ENCODE measurements at places on chromosomes 13 and 19. TPM values are rescaled to one million over a fixed set of nuclear protein-coding genes. Genes with fewer than 3 reads are reported as not detected.
A peak's percentile ranks its signal among the peaks of the same experiment; 100 is the strongest.

The LMTK3 gene
- total RNA-seq, result 10.7 TPM

The TMEM145 gene
- 0.95 TPM for total RNA-seq

- H3K4me1 ChIP-seq, result no peaks in the 10 kb centered on the region
- no peak overlapping the region for H3K4me3 ChIP-seq
- no peaks in the 10 kb centered on the region for H3K36me3 ChIP-seq
- H3K27ac ChIP-seq, result no peak overlapping the region
- H3K27me3 ChIP-seq, result peaks cover 3% of the 10 kb centered on the region
Observed at GRCh38 chr19:50648659-50649058, 586 bp upstream of the C19orf81 start.

DNA sequence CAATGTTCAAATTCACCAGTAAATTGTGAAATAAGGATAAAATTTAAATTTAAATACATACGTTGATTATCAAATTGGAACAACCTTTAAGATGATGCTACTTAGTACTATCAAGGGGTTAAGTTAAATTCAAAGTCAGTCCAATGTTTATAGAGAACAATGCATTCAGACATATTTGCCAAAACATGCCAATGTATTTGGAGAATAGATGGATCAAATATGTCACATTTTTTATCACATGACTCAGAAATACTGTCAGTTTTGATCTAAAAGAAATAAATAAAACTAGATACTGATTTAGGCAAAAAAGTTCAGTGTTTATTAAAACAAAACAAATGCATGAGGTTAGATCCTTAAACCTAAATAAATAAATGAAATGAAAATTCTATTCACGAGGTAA, 281.2 kb downstream of the SLITRK5 start:
- H3K27ac ChIP-seq, result no peak overlapping the region
- no peak for DNase-seq
- H3K4me1 ChIP-seq, result no peaks in the 10 kb centered on the region
- H3K4me3 ChIP-seq, result no peak overlapping the region
- no peaks in the 10 kb centered on the region for H3K36me3 ChIP-seq

DNA sequence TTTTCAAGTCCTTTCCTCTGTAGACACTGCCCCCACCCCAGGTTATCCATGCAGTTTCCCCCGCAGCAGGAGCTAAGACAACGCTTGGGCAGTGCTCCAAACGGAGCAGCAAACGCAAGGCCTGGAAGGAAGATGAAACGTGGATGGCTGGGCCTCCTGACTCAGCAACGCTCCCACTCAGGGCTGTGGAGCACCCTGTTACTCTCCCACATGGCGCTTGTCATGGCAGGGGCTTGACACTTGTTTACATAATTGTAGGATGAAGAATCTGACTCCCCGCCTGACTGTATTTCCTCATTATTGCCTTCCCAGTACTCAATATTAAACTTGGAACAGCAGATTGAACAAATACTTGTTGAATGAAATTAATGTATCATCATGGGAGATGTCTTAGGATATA, 799 bp upstream of the C1QTNF9B start:
- no peak overlapping the region for H3K4me3 ChIP-seq
- no peaks in the 10 kb centered on the region for H3K27me3 ChIP-seq
- H3K36me3 ChIP-seq, result no peaks in the 10 kb centered on the region
- H3K27ac ChIP-seq, result no peak overlapping the region

DNA sequence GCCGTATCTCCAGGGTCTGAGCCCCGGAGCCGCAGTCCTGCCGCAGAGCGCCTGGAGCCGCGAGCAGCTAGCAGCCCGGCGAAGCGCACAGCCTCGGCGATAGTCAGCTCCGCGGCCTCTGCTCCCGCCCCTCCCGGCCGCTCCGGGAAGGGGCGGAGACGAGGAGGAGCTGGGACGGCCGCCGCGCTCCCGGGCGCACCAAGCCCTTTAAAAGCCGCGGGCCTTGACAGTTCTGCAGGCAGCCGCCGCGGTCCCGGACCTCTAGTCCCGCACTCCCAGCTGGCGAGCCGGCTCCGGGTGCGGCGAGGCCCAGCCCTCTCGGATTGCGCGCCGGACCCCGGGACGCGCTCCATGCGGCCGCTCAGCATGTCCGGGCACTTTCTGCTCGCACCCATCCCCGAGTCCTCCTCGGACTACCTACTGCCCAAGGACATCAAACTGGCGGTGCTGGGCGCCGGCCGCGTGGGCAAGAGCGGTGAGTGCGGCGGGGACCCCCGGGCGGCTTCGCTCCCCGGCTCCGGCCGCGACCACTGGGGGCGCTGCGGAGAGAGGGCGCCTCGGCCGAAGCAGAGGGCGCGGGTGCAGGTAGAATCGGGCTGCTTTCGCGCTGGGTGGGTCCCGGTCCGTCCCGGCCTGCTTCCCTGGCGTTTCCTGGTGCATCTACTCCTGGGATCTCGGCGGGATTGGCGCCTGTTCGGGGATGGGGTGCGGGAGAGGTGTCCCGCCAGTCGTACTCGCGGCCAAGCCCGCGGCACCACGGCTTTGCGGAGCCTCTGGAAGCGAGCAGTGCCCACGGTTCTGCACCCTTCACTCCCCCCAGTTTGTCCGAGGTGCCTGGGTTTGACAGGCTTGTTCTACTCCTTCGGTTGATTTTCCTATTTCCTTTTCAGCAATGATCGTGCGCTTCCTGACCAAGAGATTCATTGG, at the start of gene RASL11A:
Gene RASL11A, plus strand, starts transcription at position 237 of the 927 bp plus-strand sequence. Its CDS starts 115 bp downstream, at position 352.
- DNase-seq, result peak; percentile 83
- no peaks in the 10 kb centered on the region for H3K36me3 ChIP-seq
- peak within 1 kb of the TSS; percentile 89 for H3K27ac ChIP-seq

The IL27RA gene
- 21.5 TPM for total RNA-seq

The PEG3 gene
- total RNA-seq, result 35.8 TPM

DNA sequence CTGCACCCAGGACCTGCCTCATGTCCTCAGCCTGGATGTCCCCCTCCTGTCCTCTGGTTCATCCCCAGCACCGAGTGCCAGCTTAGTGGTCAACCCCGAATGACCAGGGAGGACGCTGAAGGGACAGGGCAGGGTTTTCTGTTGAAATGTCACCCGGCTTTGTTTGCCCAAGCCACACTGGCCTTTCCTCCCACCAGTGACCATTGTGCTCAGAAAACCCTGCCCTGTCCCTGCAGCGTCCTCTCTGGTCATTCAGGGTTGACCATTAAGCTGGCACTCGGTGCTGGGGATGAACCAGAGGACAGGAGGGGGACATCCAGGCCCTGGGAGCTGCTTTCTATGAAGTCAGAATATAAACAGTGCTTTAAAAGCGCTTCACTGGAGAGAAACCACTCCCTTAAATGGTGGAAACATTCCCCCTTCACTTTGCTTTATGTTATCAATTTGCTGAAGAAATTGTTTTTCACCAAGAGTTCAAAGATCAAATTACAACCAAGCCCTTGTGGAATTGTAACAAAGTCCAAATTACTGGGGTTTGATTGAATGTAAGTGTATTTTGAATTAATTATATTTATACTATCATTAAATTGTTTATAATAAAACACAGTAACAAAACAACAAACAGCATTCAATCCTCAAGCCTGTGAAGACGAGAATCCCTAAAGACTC, 21.4 kb downstream of the CARS2 start:
- no peak overlapping the region for H3K4me3 ChIP-seq
- DNase-seq, result peak; percentile 28
- H3K27ac ChIP-seq, result no peak overlapping the region
- H3K36me3 ChIP-seq, result peaks cover 33% of the 10 kb centered on the region

DNA sequence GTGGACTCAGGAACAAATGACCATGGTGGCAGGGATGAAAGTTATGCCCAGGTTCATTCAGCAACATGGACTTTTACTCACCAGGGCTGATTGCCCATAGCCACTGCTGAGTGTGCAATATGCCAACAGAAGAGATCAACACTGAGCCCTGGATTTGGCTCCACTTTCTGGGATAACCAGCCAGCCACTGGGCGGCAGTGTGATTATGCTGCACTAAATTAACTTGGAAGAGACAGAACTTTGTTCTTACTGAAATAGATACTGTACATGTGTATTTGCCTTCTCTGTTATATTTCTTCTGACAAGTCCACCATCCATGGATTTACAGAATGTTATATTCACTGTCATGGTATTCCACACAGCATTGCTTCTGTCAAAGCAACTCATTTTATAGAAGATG, 257.4 kb downstream of the TDRD3 start:
- no peaks in the 10 kb centered on the region for H3K27me3 ChIP-seq
- no peak overlapping the region for H3K27ac ChIP-seq
- H3K4me3 ChIP-seq, result no peak overlapping the region
- H3K4me1 ChIP-seq, result no peaks in the 10 kb centered on the region

The MAST1 gene
- 0.55 TPM for total RNA-seq

GRCh38 chr13:30712536-30713532, 22.5 kb upstream of the ALOX5AP start:
- peaks cover 2% of the 10 kb centered on the region for H3K27me3 ChIP-seq
- no peak overlapping the region for H3K27ac ChIP-seq
- peaks cover 13% of the 10 kb centered on the region for H3K4me1 ChIP-seq
- no peaks in the 10 kb centered on the region for H3K36me3 ChIP-seq
- no peak for DNase-seq

DNA sequence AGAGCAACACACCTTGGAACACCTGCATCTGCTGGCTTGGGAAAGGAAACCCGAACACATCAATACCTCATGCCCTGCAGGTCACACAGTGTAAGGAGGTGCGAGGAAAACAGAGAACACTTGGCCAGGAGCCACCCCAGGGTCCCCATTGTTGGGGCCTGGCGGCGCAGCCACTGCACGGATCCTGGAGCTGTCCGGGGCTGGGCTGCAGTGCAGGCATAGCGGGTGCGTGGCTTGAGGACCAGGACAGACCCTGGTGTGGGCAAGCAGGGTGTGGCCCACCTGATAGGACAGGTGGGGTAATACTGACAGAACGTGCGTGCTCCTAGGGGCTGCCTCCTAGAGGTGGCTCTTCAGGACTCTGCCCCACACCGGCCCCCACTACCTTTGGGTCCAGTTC, 16.8 kb upstream of the TMEM160 start:
- no peaks in the 10 kb centered on the region for H3K4me1 ChIP-seq
- no peak overlapping the region for H3K27ac ChIP-seq
- no peak overlapping the region for H3K4me3 ChIP-seq
- no peaks in the 10 kb centered on the region for H3K27me3 ChIP-seq
- no peak for DNase-seq

The KLK1 gene
- not detected for total RNA-seq

- no peaks in the 10 kb centered on the region for H3K4me1 ChIP-seq
- no peaks in the 10 kb centered on the region for H3K27me3 ChIP-seq
- H3K27ac ChIP-seq, result no peak overlapping the region
- H3K4me3 ChIP-seq, result no peak overlapping the region
Observed at GRCh38 chr13:26979334-26979733, 192.3 kb downstream of the USP12 start.

The FAM124A gene
- 2.9 TPM for total RNA-seq

- H3K36me3 ChIP-seq, result no peaks in the 10 kb centered on the region
- H3K4me3 ChIP-seq, result no peak overlapping the region
- H3K27me3 ChIP-seq, result no peaks in the 10 kb centered on the region
- H3K4me1 ChIP-seq, result peaks cover 6% of the 10 kb centered on the region
Observed at GRCh38 chr13:33307843-33308242, 22.3 kb upstream of the STARD13 start.

DNA sequence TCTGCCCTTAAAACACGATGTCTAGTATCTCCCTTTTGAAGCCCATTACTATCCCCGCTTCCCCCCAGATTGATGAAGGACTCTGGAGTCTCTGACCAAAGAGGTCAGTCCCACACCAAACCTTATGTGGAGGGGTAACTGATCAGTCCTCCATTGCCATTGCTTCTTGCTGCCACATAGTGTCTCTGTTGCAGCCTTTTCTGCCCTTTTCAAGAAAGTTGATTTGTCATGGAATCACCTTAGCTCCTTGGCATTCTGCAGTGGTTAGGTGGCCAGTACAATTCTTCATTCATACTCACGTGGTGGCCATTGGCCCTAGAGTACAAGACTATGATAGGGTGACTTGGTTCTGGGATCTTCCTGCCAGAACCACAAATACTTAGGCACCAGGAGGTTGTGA, 8.4 kb upstream of the HTR2A start:
- H3K27me3 ChIP-seq, result no peaks in the 10 kb centered on the region
- no peak overlapping the region for H3K27ac ChIP-seq
- DNase-seq, result no peak
- no peak overlapping the region for H3K4me3 ChIP-seq
- H3K36me3 ChIP-seq, result no peaks in the 10 kb centered on the region

DNA sequence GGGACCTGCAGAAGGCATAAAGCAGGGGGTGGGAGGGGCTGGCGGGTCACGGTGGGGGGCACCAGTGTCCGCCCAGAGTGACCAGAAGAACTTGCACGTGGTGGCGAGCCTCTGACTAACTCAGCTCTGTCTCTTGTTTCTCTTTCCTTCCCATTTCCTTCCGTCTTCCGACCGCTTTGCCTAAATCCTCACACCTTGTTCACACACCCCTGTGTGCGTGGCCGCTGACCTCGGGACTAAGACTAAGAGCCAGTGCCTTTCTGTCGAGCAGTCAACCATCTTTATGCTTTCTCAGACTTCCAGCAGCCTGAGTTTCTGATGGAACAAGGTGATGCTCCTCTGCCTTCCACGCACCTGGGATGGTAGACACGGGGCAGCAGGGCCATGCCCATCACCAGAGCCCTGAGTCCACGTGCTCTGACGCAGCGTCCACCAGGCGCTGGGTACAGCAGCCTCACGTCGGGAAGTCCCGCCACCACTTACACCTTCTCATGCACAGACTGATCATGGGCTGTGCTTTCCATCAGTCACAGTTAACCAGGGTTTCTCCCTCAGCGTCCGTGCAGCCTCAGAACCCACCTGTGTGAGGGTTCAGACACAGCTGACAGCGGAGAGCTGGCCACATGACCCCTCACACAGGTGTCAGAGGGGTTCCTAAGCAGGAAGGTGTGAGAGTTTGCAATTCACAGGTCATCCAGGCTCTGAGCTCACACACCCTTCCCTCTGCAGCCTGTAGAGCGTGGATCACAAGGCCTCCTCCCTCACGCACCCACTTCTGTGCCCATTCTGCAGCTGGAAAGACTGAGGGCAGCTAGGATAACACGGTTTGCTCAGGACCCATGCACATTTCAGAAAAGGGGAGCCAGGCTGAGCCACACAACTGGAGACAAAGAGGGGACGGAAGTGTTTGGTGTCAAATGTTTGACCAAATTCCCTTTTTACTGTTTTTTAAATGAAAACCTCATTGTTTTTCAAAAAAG, 90.7 kb upstream of the MCF2L start:
- H3K27ac ChIP-seq, result no peak overlapping the region
- no peaks in the 10 kb centered on the region for H3K4me1 ChIP-seq
- DNase-seq, result peak; percentile 8
- no peak overlapping the region for H3K4me3 ChIP-seq

GRCh38 chr19:7934766-7935165, 8.7 kb downstream of the TIMM44 start:
- H3K4me1 ChIP-seq, result no peaks in the 10 kb centered on the region
- H3K36me3 ChIP-seq, result peaks cover 23% of the 10 kb centered on the region
- no peaks in the 10 kb centered on the region for H3K27me3 ChIP-seq
- no peak overlapping the region for H3K4me3 ChIP-seq
- no peak overlapping the region for H3K27ac ChIP-seq

The SHISA2 gene
- total RNA-seq, result 20.1 TPM

GRCh38 chr19:42508892-42509444, 19.3 kb downstream of the CEACAM1 start:
- H3K27me3 ChIP-seq, result no peaks in the 10 kb centered on the region
- H3K36me3 ChIP-seq, result no peaks in the 10 kb centered on the region
- no peak overlapping the region for H3K4me3 ChIP-seq
- no peak overlapping the region for H3K27ac ChIP-seq
